ENCODE measurements at places on chromosomes 3 and 15.

- no peak for DNase-seq
These were observed 114.3 kb upstream of the CACNA2D3 start for GRCh38 chr3:54008099-54008498.

DNA sequence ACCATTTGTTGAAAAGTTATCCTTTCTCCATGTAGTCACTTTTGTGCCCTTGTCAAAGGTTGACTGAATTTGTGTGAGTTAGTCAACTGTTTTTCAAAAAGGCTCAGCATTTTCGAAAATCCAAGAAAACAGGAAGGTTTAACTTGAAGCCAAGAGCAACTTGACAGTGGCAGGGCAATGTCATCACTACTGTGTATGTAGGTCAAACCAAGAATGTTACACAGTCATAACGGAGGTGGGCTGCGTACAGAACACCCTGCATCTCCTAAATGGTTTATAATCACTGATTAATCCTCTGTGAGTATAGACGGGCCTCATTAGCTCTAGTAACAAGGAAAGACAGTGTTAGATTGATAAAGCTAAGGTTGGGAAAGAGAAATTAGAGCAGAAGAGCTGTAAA, 1064.9 kb downstream of the FHIT start:
- DNase-seq, result no peak

DNA sequence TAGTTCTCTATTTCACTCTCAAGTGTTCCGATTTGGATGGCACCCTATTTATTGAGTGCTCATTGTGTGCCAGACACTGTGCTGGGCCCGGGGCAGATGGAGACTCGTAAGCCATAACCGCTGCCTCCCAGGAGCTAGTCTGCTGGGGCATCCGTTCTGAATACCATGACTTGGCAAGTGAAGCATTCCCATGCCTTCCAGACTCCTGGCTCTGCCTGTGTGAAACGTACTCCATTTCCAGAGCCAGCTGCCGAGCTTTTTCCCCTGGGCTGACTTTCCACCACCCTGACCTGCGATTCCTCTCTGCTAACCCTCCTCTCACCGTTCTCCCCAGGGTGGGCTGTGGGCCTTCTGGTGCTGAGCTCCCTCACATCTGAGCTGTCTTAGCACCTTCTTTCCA, 303.1 kb upstream of the CTDSPL start:
- DNase-seq, result no peak

DNA sequence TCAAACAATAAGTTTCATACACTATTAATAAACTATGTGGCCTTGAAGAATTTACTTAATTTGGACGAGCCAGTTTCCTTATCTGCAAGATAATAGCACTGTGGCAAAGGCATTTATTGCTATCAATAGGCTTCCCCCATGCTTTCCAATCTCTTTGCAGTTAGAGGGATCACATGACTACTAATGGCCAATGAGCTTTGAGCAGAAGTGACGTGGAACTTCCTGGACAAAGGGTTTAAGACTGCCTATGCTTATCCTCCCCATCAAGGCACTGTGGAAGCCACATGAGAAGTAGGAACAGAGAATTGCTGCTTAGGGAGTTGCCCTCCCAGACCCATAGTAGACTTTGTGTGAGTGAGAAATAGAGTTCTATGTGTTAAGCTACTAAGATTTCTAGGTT, 16.7 kb upstream of the ZMAT3 start:
- DNase-seq, result no peak

GRCh38 chr3:105354429-105354828, 12.3 kb upstream of the ALCAM start:
- DNase-seq, result no peak

- no peak for DNase-seq
These were observed 75.0 kb upstream of the RNU6-1 start for GRCh38 chr15:67914537-67915460.

DNA sequence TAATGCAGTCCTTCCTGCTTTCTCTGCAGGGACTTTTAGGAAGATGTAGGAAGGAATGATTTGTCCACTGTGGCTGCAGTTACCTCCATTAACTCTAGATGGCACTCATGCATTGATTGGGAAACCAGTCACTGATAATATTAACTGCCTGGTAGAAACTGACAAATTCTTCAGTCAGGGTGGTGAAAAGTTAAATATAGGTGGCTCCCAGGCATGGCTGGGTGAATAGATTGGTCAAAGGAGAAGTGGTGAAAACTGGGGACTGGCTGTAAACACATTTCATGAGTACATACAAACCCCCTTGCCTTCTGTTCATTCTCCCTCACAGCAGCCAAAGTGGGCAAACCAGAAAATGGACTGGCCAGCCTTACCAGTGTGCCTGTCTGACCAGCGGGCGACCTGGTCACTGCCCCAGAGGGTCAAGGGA, 333.4 kb downstream of the THSD4 start:
- DNase-seq, result peak; percentile 37

DNA sequence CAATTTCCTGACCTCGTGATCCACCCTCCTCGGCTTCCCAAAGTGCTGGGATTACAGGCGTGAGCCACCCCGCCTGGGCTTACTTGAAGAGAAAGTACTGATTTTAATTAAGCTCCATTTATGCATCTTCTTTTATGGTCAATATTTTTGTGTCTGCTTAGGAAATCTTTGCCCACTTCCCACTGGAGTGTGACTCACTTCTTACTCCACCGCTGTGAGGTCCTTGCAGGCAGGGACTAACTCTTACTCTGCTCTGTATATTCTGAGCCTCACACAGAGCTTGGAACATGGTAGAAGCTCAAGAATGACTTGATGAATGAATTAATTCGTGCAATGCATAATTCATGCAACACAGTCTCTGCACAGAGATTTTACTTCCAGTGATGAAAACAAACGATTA, 2.9 kb upstream of the TM4SF19 start:
- no peak for DNase-seq

DNA sequence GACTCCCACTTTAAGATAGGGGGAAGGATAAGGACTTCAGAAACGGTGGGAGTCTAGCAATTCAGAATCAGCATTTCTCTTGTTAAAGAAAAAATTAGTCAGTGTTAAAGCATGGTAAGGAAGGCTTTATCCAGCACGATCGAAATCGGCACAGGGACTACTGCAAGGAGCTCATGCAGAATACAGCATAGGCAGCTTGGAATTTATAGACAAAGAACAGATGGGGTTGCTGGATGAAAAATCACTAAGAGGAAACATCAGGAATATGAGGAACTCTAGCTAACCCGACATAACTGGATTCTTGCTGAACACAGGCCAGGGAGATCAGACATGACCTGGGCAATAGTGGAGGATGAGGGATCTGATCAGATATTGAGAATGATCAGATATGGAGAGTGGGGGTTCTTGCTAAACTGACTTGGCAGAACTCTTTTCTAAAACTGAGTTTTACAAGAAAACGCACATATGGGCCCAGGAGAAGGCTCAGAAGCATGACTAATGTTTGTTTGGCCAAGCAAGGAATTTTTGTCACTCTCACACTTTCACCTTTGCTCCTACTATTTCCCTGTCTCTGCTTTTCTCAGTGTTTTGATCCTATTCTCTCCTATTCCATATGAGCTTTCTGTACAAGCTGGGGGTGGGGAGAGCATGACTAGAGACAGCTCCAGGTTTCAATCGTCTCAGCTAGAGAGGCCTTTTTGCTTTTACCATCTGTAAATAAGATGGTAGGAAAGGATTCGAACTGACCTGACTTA, 3.9 kb upstream of the PLCH1 start:
- no peak for DNase-seq

DNA sequence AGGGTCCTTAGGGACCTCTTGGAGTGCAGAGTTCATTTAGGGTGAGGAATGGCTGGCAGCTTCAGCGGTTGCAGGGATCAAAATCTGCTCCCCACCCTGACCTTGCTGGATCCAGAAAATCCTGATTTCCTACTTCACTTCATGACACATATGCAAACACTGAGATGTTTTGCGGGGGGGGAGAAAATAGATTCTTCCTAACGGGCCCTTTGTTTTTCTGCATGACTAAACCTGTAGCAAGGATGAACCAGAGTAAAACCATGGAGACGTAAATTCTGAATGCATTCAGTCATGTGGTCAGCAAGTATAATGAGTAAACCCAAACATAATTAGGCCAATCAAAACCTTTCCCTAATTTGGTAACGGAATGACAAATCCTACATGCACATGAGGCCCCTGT, 20.0 kb upstream of the RBP1 start:
- DNase-seq, result no peak

DNA sequence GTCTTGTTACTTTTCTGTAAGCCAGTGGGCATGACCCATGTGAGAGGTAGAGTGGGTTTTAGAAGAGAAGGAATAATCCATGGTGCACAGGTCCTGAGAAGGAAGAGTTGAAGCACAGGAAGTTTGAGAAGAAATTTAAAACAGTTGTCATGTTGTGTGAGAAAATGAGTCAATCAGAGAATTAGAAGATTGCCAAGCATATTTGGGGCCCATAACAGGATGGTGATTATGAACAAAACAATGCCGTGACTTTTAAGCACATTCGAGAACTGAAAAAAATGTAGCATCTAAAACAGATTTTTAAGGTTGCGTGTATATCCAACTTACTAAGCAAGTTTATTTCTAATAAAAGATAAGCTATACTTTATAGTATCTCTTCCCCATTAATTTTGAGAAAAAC, 198.7 kb downstream of the RORA start:
- DNase-seq, result no peak
